Gastroesophageal sphincter (tissue), 4 donors: ENCODE measurements at places on chromosomes 3 and 15.

- no peak for ATAC-seq
Measured at GRCh38 chr3:71127844-71128243, 455.7 kb downstream of the FOXP1 start.

- no peak for ATAC-seq
Measured at GRCh38 chr3:41148901-41149300, 50.4 kb upstream of the CTNNB1 start.

- no peak for ATAC-seq
Measured at GRCh38 chr3:31575448-31575847, 42.7 kb downstream of the STT3B start.

- ATAC-seq: no peak
Measured at GRCh38 chr3:50166620-50167019, 11.5 kb downstream of the SEMA3F start.

GRCh38 chr15:40430271-40430805 is 10.4 kb upstream of the BAHD1 start:
- peak; percentile 31 for ATAC-seq

DNA sequence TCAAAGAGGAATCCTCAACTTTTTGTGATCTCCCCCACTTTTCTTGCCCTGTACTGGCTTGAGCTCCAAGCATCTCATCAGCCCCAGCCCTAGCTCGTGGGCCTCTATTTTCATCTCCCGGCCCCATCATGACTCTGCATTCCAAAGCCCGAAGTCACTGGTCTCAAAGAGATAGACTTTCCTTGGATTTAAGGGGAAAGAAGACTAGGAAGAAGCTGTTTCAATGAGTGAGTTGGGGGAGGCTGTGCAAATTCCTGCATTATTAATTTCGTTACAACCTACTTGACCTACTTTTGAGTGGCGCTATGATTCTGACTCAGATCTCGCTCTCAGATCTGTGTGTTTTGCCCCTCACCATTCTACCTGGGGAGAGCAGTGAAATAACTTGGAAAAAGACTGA is 266.6 kb upstream of the TBL1XR1 start:
- no peak for ATAC-seq

DNA sequence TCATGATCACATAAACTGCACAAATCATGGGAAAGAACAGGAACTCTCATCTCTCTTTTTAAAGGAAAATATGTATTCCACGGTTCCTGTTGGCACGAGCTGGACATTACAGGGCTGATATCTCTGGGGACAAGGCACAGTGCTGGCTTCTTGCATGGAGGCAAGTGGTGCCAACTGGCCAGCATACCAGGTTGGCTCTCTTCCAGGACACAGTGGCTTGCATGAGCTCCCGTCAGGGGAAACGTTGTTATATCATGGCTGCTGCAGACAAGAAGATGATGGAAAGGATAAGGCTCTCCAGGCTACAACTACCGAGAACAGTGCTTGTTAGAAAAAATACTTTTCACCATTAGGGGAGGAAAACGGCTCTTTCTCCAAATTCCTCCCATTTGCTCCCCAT is 283.9 kb downstream of the RORA start:
- ATAC-seq: no peak

- ATAC-seq: no peak
Measured at GRCh38 chr3:138846262-138846791, 11.6 kb upstream of the PIK3CB start.

DNA sequence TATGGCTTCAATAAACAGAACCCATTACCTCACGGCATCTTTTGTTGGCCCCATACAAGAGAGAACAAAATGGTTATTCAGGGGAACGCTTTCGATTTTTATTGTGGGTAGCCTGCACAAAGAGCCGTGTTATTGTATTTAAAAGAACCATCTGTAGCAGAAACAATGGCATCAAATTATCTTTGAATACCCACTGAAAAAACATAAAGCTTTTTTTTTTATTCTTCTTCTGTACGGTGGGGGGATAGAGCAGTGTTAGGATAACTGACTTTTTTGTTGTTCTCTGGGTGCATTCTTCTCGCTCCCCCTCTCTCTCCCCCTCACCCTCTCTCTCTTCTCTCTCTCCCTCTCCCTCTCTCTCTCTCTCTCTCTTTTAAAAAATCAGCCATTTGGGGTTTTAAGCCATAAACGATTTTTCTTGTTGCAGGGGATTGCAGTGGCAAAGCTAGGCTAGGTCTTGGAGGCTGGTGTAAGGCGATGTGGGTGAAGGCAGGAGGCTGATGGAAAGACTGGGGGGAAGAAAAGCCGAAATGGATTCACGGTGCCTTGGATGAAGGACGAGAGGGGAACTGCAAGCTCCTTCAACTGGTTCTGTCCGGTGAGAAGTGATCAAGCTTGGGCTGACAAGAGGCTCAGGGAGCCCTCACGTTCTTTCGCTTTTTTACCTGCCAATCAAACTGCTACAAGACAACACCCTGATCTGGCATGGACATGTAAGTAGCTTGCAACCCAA is 12.4 kb upstream of the SOX2 start:
- ATAC-seq: no peak

GRCh38 chr3:138861798-138862197 is 27.1 kb upstream of the PIK3CB start:
- no peak for ATAC-seq

- ATAC-seq: no peak
Measured at GRCh38 chr15:42474827-42475226, 16.1 kb downstream of the ZNF106 start.

GRCh38 chr3:42735615-42736014 is 33.0 kb upstream of the HHATL start:
- no peak for ATAC-seq

- ATAC-seq: no peak
Measured at GRCh38 chr3:154887869-154888268, 192.2 kb upstream of the MME start.

- no peak for ATAC-seq
Measured at GRCh38 chr15:41080144-41080543, 35.9 kb downstream of the INO80 start.

DNA sequence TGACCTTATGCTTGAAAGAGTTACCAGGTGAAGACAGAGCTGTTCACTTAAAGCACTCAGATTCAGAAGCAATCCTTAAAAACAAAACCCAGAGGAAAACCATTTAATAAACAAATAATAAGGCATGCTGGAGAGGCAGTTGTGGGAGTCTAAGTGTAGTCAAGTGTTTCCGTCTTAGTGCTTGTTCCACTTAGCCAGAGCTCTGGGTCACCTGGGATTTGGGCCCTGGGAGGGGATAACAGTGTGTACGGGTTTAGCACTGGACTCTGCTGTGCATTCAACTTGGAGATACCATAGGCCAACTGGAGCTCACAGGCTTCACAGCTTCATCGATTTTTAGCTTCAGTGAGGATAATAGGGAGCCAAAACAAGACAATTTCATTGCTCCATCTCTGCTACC is 444.6 kb downstream of the CNTN4 start:
- ATAC-seq: no peak

GRCh38 chr3:17183951-17184550 is 299.3 kb downstream of the PLCL2 start:
- no peak for ATAC-seq

DNA sequence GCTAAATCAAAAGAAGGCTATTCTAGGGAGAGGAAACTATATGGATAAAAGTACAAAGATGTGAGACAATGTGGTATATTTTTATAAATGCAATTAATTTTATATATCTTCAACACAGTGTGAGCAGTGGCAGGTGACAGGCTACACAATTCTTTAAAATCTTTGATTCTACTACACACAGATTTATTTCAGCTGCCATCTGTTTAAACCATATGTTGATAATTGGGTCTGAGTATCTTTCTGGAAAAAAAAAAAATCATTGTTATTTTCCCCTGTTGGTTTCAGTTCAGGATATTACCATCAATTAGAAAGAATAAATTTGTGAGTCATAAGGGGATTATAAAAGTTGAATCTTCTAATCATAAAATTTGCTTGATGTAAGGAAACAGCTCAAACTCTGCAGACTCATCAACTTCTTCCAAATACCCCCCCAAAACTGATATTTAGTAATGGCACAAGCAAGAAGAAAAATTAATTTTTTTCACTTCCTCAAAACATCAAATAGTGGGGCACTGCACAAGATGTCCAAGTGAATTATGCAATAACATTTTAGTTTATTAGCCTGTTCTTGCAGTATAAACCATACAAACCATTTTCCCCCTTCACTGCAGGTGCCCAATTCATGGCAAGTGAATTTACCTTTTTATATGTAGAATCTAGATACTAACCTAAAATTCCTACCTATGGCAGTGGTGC is 12.0 kb downstream of the PIERCE2 start:
- no peak for ATAC-seq

- ATAC-seq: no peak
Measured at GRCh38 chr3:10665592-10665991, 150.4 kb upstream of the SLC6A11 start.

- no peak for ATAC-seq
Measured at GRCh38 chr3:188486952-188487351, 333.0 kb downstream of the LPP start.

DNA sequence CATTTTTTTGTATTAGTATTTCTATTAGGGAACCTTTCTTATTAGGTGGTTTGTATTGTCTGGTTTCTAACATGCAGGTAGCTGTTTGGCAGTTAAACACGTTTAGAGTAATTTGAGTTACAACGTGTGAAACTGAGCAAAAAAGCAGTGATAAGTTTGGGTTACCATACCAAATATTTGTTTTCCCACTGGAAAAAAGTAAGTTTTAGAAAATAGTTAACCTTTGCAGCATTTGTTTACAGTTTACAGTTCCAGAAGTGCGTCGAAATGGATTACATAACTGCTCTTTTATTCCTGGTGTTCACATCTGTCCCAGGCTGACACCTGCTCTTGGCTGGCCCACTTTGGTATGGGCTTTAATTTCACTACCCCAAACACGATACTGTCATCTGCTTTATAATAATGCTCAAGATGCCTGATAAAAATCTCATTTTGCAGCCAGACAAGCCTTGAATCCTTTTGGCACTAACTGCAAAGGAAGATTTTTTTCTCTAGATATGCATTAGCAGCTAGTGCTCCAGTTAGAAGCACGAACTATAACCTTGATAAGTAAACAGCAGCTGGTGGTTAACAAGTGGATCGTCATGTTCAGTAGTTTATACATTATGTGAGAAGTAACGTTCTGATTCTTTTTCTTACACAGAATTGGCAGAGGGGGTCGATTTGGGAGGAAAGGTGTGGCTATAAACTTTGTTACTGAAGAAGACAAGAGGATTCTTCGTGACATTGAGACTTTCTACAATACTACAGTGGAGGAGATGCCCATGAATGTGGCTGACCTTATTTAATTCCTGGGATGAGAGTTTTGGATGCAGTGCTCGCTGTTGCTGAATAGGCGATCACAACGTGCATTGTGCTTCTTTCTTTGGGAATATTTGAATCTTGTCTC is 5.3 kb downstream of the EIF4A2 start:
- no peak for ATAC-seq

DNA sequence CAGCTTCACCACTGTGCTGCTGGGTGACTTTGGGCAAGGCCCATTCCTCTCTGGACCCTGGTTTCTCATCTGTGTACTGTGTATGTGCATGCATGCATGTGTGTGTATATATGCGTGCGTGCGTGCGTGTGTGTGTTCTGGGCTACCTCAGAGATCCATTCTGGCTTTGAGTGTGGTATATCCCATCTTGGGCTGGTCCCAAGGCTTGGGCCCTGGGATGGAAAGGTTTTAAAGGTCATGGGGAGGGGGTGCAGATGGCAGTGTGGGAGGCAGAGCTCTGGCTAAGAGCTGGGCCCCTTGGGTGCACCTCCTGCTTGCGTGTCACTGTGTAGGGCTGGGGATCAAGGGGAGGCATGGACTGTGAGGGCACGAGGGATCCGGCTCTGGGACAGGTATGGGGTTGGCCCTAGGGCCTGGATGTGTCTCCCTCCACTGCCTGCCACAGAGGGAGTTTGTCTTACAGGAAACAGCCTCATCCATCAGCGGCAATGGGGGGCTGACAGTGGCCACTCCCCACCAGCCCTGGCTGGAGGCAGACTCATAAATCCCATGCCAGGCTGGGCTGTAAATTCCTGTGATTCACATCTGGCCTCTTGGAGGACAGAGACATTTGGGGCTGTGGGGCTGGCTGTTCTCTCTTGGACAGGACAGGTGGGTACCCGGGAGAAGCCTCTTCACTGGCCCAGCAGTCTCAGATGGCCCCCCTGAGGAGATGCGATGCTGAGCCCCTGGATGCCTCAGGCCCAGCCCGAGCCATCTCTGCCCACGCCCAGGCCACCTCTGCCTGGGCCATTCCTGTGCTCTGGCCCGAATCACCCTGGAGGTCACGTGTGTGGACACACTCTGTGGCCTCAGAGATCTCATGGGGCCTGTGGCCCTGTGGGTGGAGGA is 21.4 kb upstream of the CSPG4 start:
- ATAC-seq: no peak

DNA sequence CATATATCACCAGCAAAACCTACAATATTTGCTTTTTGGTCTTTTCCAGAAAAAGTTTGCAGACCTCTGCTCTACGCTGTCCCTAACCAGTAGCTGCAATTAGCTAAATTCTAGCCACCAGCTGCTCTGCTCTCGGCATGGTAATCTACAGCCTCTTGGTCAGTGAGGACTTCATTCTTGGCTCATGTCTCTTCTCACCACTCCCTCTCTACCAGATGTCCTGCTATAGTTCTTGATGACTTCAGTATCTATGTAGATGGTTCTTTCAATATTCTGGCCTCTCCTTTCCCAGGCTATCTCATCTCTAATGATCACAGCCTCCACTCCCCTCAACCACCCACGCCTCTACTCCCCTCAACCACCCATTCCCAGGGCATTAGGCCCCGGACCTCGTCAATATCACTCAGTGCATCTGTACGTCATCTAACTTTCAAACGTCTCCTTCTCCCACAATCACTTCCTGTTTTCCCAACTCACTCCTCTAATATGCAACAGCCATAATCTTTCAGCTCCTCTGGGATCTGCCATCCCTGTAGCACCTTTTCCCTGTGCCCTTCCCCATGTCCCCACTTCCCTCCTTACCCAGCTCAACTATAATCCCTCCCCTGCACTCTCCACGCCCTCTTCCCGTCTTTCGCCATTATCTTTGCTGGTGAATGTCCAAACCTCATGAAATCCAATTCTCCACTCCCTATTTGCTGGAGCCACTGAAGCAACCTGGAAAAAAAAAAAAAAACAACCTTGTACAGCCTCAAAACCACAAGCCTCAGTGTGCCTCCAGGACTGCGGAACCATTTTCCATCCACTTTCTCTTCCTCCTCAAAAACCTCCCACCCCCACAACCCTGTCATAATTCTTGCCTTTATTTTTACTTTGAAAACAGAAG is 429.4 kb upstream of the PROK2 start:
- ATAC-seq: no peak

DNA sequence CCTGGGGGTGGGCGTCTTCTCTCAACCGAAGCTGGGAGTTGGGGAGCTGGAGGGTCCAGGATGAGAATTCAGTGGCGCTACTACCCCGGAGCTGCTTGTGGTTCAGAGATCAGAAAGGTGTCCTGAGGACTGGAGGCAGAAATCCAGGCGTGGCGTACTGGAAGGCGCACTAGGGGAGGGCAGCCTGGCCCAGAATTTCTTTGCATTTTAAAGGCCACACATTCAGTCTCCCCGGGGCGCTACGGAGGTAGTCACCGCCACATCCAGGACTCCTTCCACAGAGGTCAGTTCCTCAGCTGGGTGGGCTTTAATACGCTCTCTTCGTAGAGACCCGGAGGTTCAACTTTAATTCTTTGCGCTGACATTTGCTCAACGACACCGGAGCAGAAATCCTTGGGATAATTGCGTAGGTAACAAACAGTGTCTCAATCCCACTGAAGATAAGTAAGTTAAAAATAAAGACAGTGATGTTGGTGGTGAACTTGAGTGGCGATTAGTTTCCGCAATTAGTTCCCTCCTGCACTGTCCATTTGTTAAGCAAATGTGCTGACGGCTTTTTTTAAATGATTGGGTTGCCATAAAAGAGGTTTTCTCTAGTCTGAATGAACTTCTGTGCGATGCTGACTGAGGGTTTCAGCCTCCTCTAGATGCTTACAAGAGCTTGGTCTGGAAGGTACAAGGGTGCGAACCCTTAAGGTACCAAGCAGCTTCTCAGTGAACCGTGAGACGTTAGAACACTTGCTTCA is 535 bp downstream of the MCTP2 start:
- ATAC-seq: peak; percentile 13
